ENCODE measurements at places on chromosomes 5 and 9. TPM values are rescaled to one million over a fixed set of nuclear protein-coding genes. Genes with fewer than 3 reads are reported as not detected.

Gene GAS1
- 2.8 TPM for total RNA-seq

Gene PCDHB7
- total RNA-seq, result not detected

Gene SLIT3
- 0.80 TPM for total RNA-seq

Gene NRG2
- 0.50 TPM for total RNA-seq

Gene NLN
- total RNA-seq, result 1.3 TPM

- H3K27me3 ChIP-seq, result peaks cover 6% of the 10 kb centered on the region
- no peaks in the 10 kb centered on the region for H3K36me3 ChIP-seq
- H3K27ac ChIP-seq, result no peak overlapping the region
- no peak for DNase-seq
- H3K4me1 ChIP-seq, result no peaks in the 10 kb centered on the region
Measured at GRCh38 chr5:178573216-178573615, 17.0 kb downstream of the COL23A1 start.

DNA sequence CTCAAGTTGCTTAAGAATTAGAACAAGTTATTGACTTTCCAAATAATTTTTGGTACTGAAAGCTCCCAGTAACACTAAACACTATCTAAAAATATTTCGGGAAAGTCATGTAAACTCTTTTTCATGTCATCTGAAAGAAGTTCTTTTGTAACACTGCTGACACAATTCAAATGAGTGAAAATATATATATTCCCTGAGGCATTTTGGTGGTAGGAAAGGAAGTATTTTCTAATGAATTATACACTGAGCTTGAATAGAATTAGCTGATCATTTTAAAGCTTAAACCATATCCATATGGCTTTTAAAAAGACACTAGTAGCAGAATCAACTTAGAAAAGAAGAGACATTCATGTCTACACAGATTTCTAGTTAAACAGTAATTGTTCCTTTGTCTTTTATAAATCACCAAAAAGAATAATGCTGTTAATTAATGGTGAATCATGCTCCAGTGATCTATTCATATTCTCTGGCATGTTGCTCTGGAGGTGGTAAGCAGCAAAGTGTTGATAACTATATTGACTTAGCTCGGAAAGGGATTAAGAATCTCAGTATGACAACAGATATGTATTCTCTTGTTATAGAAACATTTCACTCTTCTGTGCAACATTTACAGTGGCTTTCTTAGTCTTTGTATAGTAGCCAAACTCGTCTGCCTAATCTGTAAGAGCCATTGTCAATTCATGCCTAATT is 27.4 kb upstream of the RFX3 start:
- no peaks in the 10 kb centered on the region for H3K27me3 ChIP-seq
- H3K36me3 ChIP-seq, result peaks cover 9% of the 10 kb centered on the region
- H3K27ac ChIP-seq, result no peak overlapping the region
- no peaks in the 10 kb centered on the region for H3K4me1 ChIP-seq

DNA sequence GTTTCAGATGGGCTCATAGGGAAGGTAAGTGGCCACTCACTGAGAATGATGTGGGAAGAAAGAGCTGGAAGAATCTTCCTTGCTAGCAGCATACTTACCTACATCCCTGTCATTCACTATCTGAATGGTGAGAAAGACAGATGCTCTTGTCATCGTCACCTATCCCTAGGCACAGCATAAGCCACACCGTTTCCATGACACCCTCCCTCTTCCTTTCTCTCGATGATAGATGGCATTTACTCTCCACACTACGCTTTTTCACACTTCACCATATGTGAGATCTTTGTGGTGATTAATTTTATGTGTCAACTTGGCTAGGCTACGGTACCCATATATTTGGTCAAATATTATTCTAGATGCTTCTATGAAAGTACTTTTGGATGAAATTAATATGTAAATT is 44.4 kb upstream of the FER start:
- H3K27me3 ChIP-seq, result no peaks in the 10 kb centered on the region
- no peaks in the 10 kb centered on the region for H3K4me1 ChIP-seq
- no peak overlapping the region for H3K27ac ChIP-seq
- no peak overlapping the region for H3K4me3 ChIP-seq
- DNase-seq, result peak; percentile 28

- H3K27me3 ChIP-seq, result no peaks in the 10 kb centered on the region
- no peak overlapping the region for H3K4me3 ChIP-seq
- DNase-seq, result no peak
- H3K27ac ChIP-seq, result no peak overlapping the region
- no peaks in the 10 kb centered on the region for H3K4me1 ChIP-seq
Measured at GRCh38 chr9:125066839-125067619, 76.3 kb downstream of the SCAI start.

- H3K36me3 ChIP-seq, result no peaks in the 10 kb centered on the region
- no peaks in the 10 kb centered on the region for H3K27me3 ChIP-seq
- H3K4me3 ChIP-seq, result no peak overlapping the region
- no peak for DNase-seq
- no peak overlapping the region for H3K27ac ChIP-seq
- H3K4me1 ChIP-seq, result no peaks in the 10 kb centered on the region
Measured at GRCh38 chr5:166497496-166498104, 1793.8 kb upstream of the WWC1 start.

DNA sequence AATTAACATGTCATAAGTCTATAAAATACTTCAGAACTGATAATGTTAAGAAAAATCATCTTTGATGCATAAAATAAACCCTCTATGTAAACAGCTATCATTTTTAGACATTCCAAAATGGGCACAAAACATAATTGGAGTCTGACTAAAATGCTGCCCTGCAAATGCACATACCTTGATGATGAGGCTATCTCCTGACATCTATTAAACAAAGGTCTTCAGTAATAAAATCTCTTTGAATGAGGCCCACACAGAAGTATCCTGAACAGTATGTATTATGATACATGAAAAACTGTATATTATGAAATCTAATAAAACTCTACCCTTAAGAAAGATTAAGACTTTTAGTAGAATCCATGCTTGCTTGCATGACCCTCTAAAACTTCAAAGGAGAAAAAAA is 66.1 kb downstream of the FBXL17 start:
- H3K27me3 ChIP-seq, result no peaks in the 10 kb centered on the region
- H3K4me3 ChIP-seq, result no peak overlapping the region
- H3K4me1 ChIP-seq, result no peaks in the 10 kb centered on the region
- no peaks in the 10 kb centered on the region for H3K36me3 ChIP-seq

- no peaks in the 10 kb centered on the region for H3K36me3 ChIP-seq
- H3K4me1 ChIP-seq, result no peaks in the 10 kb centered on the region
- no peak overlapping the region for H3K4me3 ChIP-seq
- no peak for DNase-seq
Measured at GRCh38 chr5:128586848-128587247, 48.8 kb upstream of the FBN2 start.

DNA sequence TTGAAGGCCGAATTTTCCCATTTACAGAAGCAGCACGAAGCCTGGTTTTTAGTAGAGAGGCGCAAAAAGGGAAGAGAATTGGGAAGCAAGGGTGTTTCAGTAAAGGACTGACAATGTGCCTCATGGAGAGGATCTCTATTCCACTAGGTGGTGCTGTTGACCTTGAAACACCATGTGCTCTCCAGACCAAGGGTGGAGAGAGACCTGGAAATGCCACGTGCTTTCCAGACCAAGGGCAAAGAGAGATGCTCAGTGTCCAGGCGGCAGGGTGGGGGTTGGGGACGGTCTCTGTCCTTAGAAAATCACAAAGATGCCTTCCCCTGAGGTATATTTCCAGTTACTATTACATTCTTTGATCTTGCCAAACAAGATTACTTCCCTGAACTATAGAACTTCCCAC is 425.3 kb downstream of the CSNK1G3 start:
- no peaks in the 10 kb centered on the region for H3K27me3 ChIP-seq
- no peaks in the 10 kb centered on the region for H3K4me1 ChIP-seq
- peak; percentile 4 for DNase-seq
- H3K27ac ChIP-seq, result no peak overlapping the region

DNA sequence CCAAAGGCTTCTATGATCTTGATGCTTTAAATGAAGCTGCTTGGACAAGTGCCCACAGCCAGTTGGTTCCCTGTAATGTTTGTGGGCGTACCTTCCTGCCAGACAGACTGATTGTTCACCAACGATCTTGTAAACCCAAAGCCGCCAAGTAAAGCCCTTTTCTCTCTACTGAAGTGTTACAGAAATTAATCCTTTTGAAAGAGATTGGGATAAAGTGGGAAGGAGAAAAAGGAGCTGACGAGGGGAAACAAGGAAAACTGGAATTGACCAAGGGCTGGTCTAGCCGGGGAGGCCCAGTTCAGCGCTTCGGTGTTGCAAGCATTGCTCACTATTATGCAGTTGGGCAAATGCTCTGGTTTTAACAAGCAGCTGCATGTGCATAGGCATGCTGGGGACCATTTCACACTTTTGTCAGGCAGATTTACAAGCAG is 53.2 kb downstream of the ZNF474 start:
- no peak for DNase-seq
- H3K4me1 ChIP-seq, result no peaks in the 10 kb centered on the region
- H3K27ac ChIP-seq, result no peak overlapping the region
- no peak overlapping the region for H3K4me3 ChIP-seq
- no peaks in the 10 kb centered on the region for H3K36me3 ChIP-seq
